ENCODE measurements at places on chromosomes 12 and 14.

DNA sequence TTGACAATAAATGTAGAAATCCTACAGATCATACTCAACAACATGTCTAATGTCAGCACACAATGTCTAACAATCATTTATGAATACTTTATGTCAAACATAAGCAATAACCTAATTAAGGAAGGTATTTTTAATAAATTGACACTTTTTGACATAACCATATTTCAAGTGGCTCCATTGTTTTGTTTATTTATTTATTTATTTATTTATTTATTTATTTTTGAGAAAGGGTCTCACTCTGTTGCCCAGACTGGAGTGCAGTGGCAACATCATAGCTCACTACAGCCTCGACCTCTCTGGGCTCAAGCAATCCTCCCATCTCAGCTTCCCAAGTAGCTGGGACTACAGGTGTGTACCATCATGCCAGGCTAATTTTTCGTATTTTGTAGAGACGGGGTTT lies 267.6 kb upstream of the BTG1 start:
- DNase-seq: no peak

GRCh38 chr12:84704856-84705255 lies 207.7 kb downstream of the SLC6A15 start:
- DNase-seq: no peak

DNA sequence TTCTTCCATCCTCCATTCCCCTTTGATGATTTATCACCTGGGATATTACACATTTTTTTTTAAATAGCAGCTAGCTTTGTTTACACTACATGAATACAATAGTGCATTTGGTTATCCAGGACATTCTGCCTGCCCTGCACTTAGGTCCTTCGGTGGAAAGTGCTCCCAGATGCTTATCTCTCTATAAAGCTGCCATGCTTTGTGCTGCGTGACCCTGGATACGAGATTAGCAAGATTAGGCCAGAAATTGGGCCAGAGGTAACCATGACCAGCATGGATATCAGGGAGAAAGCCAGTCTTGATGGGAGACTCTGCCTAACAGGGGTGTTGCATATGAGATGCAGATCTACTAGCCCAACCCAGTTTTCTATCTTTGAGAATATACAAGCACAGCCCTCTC lies 12.1 kb upstream of the KRT83 start:
- DNase-seq: no peak

DNA sequence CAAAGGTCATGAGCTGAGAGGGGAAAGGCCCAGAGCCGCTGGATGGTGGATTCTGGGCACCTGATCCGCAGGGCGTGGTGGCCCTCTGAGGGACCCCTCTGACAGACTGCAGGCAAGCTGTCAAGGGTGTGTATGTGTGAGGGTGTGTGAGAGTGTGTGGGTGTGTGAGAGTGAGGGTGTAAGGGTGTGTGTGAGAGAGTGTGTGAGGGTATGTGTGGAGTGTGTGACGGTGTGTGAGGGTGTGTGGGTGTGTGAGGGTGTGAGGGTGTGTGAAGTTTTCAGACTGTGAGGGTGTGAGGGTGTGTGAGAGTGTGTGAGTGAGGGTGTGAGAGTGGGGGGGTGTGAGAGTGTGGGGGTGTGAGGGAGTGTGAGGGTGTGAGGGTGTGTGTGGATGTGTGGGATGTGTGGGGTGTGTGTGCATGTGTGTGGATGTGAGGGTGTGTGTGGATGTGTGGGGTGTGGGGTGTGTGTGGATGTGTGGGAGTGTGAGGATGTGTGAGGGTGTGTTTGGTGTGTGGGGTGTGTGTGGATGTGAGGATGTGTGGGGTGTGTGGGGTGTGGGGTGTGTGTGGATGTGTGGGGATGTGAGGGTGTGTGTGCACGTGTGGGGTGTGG lies 156.7 kb downstream of the TMEM121 start:
- DNase-seq: no peak

GRCh38 chr12:105581420-105581819 lies 250.9 kb downstream of the C12orf75 start:
- DNase-seq: no peak

- no peak for DNase-seq
These were observed 206.2 kb downstream of the PPM1H start for GRCh38 chr12:62728741-62729140.
